ENCODE measurements at places on chromosomes 1 and 21.

- peak; percentile 60 for DNase-seq
Observed at GRCh38 chr1:200042552-200043335, 15.2 kb downstream of the NR5A2 start.

GRCh38 chr1:204350857-204351573 lies 8.7 kb downstream of the PLEKHA6 start:
- DNase-seq: peak; percentile 85

- no peak for DNase-seq
Observed at GRCh38 chr1:119984771-119985170, 84.7 kb downstream of the NOTCH2 start.

GRCh38 chr1:2397007-2397679 lies 5.5 kb downstream of the RER1 start:
- DNase-seq: no peak

DNA sequence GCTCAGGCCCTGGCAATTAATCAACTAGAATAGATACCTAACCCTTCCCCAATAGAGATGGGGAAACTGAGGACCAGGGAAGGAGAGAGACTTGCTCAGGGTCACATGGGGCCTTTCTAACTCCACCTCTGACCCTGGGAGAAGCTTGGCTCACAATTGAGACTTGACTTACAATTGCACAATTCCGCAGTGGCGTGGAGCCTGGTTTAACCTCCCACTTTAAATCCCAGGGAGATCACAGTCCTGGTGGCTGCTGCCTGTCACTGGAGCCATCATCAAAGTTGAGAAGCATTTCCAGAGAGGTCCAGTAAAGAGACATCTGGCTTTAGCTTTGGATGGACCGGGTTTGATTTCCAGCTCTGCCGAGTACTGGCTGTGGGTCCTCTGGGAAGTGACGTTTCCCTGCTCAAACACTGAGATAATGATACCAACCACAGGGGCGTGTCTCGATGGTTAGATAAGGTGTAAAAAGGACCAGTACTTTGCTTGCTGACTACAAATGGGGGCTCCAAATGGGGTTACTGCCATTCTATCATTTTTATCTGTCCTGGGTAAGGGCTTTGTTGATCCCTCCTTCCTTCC lies 39.3 kb downstream of the TRIM62 start:
- DNase-seq: no peak

GRCh38 chr1:96997717-96998116 lies 276.1 kb downstream of the PTBP2 start:
- DNase-seq: no peak

- DNase-seq: no peak
Observed at GRCh38 chr1:229579059-229579673, 20.7 kb upstream of the ABCB10 start.

DNA sequence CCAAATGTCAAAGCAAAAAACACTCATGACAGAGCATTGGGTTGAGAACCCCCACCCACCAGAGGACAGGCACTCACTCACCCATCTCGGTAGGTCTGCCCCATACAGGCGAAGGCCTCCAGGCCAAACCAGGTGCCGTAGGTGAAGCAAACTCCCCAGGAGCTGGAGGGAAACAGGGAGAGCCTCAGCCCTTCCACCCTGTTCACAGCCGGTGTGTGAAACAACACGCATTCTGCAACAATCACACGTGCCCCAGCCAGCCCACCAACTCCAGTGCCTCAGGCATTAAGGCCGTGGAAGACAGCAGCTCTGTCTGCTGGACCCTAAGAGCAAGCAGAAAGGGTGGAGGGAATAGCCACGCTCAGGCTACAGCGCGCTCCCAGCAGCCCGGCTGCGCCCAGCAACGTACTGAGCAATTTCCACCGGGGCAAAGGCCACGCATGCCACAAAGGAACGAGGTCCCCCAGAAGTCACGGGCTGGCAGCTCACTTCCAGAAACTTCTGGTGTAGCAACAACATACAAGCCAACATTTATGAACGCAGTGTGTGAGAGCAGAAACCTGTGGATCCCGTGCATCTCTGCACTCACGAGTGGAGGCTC lies 11.4 kb upstream of the SPATC1L start:
- DNase-seq: peak; percentile 52

DNA sequence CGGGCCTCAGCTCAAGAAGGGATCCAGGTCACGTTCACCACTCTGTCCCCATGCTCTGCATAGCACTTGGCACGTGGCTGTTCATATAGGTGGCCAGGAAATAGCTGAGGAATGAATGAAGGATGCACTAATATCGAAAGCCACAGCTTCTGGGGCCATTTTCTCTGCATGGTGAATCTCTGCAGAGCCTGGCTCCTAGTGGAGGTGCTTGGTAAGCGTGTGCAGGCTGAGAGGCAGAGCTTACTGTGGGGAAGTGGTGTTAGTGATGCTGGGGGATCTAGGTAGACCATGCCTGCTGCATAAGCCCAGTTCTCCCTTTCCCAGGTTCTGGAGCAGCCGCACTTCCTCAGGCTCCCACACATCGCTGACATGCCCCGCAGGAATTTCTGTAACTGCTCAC lies 8.3 kb downstream of the CSRP1 start:
- DNase-seq: no peak

DNA sequence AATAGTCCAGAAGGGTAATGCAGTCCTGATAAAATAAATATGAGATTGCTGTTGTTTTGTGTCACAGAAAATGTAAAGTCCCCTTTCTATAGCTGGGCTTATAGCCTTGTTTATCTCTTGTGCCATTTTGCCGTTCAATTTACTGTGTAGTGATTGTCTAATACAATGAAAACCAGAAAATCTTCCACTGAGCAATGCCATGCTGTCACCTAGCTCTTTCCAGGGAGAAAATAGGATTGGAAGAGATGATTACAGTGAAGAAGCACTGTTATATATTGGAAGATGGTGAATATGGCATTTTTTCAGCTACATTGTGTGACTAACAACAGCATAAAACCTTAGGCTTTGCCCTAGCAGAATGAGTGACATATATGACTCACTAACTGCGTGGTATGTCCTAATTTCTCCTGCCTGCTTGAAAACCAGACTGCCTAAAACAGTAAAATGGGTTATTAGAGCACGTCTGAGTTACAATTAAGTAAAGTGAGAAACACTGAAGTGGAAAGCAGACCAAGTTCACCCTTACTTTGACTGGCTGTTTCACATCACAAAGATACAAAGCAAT lies 332.4 kb upstream of the ZP4 start:
- no peak for DNase-seq

- no peak for DNase-seq
Observed at GRCh38 chr1:151888972-151889570, 20.2 kb downstream of the THEM4 start.

- DNase-seq: no peak
Observed at GRCh38 chr21:28445141-28445830, 547.4 kb downstream of the LTN1 start.

GRCh38 chr21:34128124-34128523 lies 54.7 kb downstream of the MRPS6 start:
- DNase-seq: no peak

DNA sequence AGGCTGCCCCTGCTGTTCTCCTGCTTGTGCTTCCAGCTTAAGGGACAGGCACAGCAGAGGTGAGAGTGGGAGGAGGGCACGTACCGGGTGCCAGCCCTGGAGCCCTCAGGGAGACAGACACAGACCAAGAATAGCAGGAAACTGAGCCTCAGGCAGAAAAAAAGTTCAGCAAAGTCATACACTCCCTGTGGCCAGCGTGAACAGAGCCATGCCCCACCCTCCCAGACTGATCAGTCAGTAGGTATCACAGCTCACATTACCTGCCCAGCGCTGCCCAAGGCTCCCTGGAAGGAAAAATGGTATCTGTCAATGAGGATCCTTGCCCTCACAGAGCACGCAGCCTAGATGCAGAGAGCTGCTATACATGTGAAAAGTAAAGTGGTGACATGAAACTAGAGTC lies 1.3 kb downstream of the UBL4B start:
- DNase-seq: no peak

DNA sequence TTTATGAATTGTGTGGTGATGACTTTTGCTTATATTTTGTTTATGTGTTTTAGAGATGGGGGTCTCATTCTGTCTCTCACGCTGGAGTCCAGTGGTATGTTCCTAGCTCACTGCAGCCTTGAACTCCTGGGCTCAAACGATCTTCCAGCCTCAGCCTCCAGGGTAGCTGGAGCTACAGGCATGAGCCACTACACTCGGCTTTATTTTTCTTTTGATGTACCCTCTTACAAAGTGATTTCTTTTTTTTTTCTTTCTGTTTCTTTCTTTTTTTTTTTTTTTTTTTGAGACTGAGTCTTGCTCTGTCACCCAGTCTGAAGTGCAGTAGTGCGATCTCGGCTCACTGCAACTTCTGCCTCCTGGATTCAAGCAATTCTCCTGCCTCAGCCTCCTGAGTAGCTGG lies 46.8 kb downstream of the CD247 start:
- DNase-seq: no peak

DNA sequence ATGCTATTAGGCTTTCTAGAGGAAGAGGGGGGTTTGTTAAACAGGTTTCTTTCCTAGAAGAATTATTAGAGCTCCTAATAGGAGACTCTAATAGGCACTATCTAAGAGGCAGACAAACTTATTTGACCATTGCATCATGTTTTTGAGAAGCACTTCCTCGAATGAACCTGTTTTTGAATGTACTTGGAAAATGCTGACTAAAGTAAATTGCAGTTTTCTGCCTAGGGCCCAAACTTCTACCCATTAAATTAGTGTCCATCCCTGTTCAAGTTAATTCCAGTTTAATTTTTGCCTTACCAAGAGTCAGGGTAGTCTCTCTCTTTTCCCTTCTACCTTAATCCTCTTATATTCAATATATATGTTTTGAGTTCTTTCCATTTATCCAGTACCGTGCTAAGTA lies 1029.6 kb downstream of the TTLL7 start:
- no peak for DNase-seq

DNA sequence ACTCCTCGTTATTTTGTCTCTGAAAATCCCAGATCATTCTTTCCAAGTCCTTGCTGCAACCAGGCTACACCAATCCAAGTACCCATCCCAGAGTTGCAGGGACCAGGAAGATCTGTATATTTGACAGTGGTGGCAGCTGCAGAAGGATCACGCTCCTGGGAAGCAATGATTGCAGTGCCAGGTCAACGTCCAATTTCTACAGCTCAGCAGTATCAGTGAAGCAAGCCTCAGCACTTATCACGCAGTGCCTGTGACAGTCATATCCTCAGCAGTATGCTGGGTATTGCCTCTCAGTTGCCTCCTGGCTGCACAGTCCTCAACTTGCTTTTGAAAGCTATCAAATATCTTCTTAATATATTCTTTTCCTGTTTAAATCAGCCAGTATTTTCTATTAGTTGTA lies 66.7 kb downstream of the BARHL2 start:
- no peak for DNase-seq

DNA sequence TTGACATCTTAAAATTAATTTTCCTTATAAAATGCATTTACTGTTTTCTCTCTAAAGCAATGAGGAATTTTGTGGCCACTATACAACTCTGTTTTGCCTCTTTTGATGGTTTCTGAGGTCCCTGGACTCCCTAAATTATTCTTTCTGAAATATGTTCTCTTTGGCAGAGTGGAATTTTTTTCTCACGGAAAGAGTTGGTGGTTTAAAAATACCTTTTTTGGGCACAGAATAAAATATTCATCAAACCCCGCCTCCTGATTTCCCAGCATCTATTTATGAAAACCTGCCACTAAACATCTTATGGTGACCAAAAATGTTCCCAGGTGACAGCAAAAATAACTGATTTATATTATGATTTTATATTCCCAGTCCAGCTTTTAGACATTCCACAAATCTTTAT lies 165.3 kb upstream of the SYT6 start:
- no peak for DNase-seq

GRCh38 chr1:24878775-24879742 lies 51.0 kb downstream of the RUNX3 start:
- DNase-seq: peak; percentile 50

DNA sequence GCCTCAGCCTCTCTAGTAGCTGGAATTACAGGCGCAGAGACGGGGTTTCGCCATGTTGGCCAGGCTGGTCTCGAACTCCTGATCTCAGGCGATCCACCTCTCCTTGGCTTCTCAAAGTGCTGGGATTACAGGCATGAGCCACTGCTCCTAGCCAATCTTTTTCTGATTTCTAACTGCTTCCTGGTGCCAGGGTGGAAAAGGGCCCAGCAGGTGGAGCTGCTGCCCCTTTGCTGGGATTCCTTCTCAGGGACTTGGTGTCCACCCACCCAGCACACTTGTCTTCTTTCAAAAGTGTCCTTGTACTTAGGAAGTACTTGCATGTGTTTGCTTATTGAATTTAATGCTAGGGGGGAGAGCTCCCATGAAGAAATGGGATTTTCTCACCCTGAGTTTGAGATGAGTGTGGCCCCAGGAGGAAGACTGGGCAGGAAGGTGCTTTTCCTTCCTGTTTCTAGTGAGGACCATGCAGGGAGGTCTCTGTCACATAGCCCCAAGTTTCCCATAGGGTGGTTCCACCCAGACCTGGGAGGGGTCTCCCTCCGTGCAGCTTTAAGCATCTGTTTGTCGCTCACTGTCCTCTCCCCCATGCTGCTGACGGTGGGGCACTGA lies 14.2 kb downstream of the UTP11 start:
- no peak for DNase-seq

GRCh38 chr1:21814981-21815582 lies 3.0 kb downstream of the LDLRAD2 start:
- no peak for DNase-seq

GRCh38 chr1:193661385-193661784 lies 475.0 kb upstream of the B3GALT2 start:
- no peak for DNase-seq

DNA sequence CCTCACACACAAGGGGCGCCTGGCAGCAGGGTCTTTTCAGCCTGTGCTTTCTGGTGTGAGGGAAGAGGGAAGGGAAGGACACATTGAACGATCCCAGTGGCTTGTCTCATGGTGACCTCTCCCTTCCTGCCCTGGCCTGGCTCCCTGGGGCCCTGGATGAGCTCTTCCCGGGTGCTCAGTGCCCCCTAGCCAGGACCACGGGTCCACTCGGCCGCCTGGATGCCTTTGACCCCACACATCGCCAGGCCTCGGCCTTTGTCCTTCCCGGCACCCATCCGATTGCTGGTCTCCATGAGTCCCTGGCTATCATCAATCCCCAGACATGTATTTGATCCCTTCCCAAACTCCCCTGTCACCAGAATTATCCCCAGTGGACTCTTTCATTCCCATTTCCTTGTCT lies 6.0 kb upstream of the TFF3 start:
- DNase-seq: peak; percentile 54
